ENCODE measurements at places on chromosomes 2 and 18.

DNA sequence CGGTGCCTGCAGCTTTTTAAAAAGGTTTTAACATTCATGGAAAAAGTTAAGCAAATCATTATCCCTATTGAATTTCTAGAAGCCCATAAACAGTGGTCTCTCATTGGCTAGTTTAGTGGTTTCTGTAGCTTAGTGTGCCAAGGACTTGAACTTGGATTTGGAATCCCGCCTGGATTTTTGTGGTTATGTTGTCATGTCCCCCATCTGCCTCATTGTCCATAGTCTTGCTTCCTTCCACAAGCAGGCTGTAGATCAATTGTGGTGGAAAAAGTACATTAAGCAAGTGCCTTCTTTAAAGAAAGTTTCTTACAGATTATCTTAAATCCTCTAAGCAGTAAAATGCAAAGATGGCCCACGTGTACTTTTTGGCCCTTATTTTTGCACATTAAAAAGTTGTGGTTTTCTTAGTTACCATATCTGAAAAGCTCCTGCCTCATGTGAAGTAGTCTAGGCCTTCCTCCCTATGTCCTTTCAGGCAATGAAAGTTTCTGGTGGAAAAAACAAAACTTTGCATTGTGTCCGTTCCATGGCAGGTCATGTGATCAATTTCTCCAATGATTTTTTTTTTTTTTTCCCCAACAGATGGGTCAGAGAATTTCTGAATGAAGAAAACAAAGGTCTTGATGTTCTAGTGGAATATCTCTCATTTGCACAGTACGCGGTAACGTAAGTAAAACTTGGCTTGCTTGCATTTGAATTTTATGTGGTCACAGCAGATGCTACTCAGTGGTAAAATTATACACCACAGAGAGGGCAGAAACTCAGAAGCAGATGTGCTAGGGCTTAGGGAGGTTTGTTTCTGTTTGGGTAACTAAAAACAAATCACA lies 158.9 kb downstream of the PRPF40A start:
- DNase-seq: no peak

- no peak for DNase-seq
These were observed 65.3 kb upstream of the OTOS start for GRCh38 chr2:240205772-240206171.

DNA sequence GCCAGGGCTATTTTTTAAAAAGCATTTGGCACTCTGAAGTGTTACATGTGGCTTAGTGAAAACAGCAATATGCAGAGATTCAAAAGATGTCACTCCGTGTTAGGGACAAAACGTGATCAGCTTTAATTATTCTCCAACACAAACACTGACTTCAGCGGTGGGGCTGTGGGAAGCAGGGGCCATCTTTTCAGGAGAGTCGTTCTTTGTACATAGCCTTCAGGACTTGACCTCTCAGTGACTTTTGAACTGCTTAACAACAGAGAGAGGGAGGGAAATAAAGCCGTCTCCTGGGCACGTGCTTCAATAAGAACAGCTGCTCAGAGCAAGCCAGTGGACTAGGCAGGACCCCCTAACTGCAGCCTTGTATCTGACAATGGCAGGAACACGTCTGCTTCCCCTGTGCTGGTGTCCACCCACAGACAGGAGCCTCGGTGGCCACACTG lies 95.0 kb upstream of the HDAC4 start:
- no peak for DNase-seq

GRCh38 chr2:54672590-54673456 lies 50.6 kb upstream of the EML6 start:
- DNase-seq: no peak

- DNase-seq: no peak
These were observed 186.5 kb downstream of the SH3BP4 start for GRCh38 chr2:235138339-235138738.

Measured in esophagus squamous epithelium (tissue), 5 donors.